Activated CD4-positive, alpha-beta T cell treated with anti-CD3 and anti-CD28 coated beads, Interleukin-2, amount 10 ng/mL, durations not matched to agents 24 days and 14 days (primary cell): ENCODE measurements at places on chromosomes 11 and 22.
A peak's percentile ranks its signal among the peaks of the same experiment; 100 is the strongest.

DNA sequence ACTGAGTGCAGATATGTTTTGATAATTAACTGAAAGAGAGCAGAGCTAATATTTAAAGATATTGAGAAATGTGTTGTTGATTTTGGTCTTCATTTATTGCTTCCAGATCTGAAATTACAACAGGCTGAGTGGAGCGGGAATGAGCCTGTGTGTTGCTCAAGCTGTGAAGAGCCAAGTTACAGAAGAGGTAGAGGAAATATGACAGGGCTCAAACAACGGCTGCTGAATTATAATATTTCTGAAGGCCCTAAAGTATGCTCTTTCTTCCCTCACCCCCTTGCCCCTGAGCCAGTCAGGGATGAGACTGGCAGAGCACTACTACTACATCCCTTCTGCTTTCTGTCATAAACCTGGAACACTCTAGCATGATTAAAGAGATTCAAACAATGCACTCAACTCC lies 115.6 kb downstream of the FANCF start:
- DNase-seq, result no peak

- DNase-seq, result no peak
Measured at GRCh38 chr11:28984231-28984630, 876.0 kb downstream of the METTL15 start.

DNA sequence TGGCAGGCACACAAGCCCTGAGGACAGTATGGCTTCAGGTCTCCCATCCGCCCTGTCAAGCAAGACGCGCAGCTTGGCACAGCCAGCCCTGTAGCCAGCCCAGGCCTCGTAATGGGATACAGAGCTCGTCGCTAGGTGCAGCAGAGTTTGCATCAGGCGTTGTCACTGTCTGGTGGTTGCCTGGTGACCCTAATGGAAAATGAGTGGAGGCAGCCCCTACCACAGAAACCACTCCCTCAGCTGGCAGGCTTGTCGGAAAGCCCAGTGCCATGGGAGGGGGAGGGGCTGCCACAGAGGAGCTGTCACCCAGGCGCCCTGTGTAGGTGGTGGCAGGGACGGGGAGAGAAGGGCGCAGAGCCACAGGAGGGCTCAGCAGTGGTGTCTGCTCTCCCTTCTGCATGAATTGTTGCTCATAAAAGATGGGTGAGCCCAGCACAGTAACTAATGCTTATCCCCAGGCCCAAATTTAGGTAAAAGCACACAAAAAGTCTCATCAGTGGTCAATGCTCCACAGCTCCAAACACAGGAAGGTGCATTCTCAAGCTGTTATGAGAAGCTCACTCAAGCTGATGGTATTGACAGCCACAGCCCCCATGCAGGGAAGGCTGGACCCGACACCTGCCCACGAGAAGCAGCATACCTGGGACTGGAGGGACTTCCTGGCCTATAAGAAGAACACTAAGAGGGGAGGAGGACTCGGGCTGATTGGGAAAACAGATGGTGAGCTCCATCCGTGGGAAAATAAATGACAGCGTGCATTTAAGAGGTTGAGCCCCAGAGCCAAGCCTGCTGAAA lies 164.6 kb downstream of the ETS1 start:
- DNase-seq, result peak; percentile 89

- DNase-seq, result no peak
Measured at GRCh38 chr11:96006037-96006436, 82.1 kb upstream of the MTMR2 start.

DNA sequence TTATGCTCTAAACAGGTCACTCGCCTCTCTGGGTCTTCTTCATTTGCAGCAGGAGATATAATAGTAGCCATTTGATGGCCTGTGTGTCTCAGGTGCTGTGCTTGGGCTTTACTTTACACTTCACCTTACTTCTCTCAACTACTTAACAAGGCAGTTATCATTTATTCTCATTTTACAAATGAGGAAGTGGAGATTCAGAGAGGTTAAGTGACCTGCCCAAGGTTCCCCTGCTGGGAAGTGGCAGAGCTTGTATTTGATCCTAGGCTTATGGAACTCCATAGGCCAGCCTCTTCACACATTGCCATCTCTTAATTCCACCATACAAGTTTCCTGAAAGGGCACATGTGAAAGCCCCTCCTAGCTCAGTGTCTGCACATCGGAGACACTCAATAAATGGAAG lies 30.4 kb downstream of the FAM181B start:
- DNase-seq, result no peak

DNA sequence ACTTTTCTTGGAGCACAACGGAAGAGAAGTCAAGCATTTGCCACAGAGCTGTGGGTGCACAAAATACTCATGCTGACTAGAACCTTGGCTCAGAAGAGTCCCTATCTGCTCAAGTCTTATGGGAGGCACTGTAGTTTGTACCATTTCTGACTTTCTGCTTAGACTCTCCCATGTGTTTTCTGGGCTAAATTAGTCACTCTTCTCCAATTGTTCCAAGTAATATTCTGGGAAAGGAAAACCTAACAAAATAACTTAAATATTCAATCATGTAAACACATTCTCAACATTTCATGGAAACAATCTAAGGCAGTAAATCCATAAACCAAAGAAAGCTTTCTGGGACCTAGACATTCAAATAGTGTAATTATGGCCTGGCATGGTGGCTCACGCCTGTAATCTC lies 220.7 kb downstream of the SWAP70 start:
- DNase-seq, result no peak
